ENCODE measurements at places on chromosomes 13 and 19.

- DNase-seq, result no peak
These were observed 20.9 kb downstream of the SIN3B start for GRCh38 chr19:16850133-16850532.

DNA sequence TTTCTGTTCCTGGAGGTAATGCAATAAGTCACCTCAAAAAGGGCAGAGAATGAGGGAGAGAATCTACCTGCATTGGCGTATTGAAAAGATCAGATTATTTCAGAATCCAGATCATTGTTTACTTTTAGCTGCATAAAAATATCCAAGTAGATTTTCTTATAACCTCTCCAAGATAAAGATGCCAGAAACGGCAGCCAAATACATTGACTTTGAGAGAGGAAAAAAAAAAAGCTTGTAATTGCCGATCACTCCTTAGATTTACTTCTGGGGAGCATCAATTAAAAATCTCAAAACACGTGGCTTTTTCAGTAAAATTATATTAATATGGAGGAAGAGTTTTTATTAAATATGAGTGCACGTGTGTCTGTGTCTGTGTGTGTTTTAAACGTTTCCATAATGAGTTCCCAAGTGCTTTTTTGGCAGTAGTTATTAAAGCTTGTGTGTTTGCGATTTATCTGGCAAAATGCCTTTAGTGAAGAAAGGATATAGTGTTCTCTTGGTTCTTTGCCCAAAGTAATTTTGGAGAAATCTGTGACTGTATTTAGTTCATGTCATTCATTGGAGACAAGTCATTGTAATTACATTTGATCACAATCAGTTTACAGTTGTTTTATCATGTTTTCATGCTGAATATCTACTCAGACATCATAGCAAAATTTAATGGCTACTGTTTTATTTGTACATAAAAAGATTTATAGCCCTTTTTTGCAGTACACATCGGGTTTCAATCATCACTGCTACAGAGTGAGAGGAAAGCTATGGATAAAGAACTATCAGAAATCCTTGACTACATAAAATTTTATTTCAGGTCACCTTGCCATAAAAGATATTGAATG lies 176.1 kb downstream of the TM9SF2 start:
- no peak for DNase-seq

DNA sequence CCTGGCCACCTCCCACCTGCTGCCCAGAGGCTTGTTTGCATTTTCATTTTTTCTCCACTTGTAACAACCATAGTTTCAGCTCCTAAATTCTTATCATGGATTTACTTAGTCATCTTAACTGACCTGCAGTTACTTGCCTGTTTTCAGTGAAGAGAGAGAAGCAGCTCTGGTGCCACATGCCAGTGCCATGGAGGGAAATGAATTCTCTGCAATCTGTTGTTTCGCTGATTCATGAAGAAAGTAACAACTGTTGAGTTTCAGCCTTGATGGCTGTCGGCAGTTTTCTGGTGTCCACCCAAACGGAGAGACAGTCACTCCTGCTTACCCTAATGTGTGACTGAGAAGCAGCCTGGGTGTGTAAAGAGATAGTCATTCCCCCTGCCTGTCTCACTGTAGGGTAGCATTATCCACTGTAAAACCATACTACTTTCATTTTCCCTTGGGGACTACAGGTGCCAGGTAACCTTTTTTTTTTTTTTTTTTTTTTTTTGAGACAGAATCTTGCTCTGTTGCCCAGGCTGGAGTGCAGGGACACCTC lies 116.1 kb downstream of the DNAJC3 start:
- DNase-seq, result no peak

DNA sequence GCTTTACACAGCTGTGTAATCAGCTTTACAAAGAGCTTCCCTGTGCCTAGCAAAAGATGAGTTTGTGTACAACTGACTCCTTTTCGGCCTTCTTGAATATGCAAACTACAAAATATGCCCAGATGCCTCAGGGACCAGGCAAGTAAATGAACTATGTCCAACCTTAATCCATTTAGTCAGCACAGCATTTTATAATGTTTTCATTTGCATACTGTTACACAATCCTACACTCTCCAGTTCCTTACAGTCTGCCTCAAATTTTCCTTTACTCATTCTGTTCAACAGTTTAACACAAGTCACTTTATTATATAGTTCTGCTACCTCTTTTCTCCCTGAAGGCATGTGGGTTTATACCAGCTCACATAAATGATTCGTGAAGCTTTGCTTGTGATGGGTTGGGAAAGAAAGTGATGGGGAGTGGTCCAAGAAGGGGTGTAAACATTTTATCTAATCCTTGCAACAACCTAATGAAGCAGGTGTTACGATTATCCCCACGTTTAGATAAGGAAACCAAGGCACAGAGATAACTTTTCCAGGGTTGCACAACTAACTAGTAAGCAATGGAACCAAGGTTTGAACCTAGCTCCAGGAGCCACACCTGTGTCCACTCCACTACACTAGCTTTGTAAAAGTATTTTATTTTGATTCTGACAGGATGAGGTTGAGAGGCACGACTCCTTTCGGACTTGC lies 3.3 kb upstream of the USP12 start:
- DNase-seq, result no peak

- no peak for DNase-seq
These were observed 45.1 kb downstream of the ADGRE3 start for GRCh38 chr19:14629557-14629956.

GRCh38 chr13:113731192-113732175 lies 27.5 kb upstream of the TMEM255B start:
- DNase-seq, result no peak

GRCh38 chr19:39740395-39740794 lies 2.6 kb upstream of the CLC start:
- DNase-seq, result no peak

- DNase-seq, result peak; percentile 77
These were observed 5.9 kb upstream of the EHD2 start for GRCh38 chr19:47707135-47707925.

DNA sequence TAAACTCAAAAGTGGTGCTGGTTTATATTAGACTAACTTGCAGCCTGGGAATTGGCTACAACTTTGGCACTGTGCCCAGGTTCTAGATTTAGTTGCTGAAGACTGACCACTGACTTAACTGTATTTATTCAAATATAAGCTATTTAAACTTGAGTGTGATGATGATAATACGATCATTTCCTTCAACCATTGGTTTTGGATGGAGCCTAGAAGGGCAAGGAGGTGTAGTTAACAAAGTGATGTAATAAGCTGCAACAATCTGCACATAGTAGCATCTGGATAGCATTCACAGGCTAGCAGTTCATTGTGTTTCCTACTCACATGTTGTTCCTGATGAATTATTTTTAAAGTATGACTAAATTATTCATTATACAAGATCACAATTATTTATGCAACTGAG lies 55.2 kb upstream of the DACH1 start:
- no peak for DNase-seq

GRCh38 chr13:97695684-97696083 lies 257.8 kb upstream of the IPO5 start:
- no peak for DNase-seq

DNA sequence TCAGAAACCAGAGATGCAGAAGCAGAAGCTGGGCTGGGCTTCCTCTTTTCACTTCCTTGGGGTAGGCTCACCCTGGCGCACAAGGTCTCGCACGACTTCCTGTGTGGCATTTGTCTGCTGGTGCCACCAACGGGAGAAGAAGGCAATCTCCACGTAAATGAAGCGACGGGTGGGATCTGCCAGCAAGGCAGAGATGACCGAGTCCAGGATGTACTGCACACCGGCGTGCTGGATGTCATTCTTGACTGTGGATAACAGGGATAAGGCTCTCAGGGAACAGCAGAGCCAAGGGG lies 1.3 kb downstream of the MAN2B1 start:
- peak; percentile 79 for DNase-seq

- DNase-seq, result no peak
These were observed 21.0 kb upstream of the DLEU7 start for GRCh38 chr13:50864492-50864891.

DNA sequence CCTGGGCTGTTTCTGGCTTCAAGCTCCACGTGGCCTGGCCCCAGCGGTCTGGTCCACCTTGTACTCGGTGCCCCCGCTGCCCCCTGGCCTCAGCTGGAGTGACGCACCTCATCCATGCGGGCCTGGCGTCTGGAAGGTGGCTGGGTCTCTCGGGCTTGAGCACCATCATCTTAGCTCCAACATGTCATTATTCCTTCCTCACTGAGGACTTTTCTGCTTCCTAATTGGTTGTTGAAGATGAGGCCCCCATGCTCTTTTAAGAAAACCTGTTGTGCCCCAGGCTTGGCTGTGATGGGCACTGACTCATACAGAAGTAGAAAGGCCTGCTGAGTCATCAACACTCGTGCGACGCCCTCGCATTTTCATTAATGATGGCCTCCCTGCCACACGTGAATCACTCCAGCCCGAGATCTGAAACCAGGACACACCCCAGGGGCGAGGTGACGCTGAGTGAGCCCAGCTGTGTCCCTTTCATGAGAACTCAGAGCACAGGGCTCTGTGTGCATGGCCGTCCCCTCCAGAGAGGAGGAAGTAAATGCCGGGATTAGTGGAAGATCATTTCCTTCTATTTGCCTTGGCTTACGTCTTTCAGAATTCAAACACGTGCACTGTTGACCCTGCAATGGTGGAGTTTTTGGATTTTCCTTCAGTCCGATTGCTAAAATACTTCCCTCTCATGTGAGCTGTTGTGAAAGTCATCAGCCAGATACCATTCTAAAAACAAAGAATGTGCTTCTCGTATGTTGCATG lies 14.0 kb upstream of the GJA3 start:
- DNase-seq, result peak; percentile 41

DNA sequence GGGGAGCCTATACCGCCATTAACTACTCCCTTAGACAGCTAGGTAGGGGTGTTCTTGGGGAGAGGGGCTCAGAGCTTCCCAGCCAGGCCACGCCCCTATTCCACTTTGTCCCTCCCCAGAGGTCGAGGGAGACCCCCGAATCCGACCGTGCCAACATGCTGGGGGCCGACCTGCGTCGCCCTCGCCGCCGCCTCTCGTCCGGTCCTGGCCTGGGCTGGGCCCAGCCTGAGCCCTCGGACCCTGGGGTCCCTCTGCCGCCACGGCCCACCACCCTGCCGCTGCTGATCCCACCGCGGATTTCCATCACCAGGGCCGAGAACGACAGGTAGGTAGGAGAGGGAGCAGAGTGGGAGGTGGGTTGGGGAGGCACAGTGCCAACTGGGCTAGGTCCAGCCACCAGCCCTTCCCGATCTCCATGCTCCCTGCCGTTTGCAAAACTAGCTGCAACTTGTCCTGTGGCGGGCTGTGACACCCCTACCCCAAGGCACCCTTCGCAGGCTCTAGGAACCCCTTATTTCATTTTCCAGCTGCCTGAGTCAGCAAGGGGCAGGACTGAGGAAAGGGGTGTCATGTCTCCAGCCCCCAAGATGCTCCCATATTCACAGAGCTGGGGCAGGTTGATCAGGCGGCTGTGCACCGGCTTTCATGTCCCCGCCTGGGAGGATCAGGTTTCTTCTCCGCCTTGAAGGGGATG lies 2.6 kb upstream of the PDE4A start:
- no peak for DNase-seq

DNA sequence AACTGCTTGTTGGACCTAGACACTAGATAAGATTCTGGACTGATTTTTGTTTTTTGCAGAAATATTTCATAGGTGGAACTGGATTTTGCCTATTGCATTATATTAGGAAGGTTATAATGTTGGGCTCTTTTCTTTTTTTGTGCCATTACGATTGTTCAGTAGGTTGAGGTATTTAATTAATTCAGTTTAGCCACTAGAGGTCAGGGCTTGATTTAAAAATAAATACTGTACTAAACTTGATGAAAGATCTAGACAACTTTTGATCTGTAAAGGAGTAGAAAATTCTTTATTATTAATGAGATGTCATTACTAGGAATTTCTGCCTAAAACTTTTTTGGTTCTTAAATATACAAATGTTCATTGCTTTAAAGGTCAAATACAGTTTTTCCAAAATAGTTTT lies 15.2 kb upstream of the SUPT20H start:
- no peak for DNase-seq

- DNase-seq, result no peak
These were observed 26.9 kb upstream of the ZNF83 start for GRCh38 chr19:52665027-52665426.

DNA sequence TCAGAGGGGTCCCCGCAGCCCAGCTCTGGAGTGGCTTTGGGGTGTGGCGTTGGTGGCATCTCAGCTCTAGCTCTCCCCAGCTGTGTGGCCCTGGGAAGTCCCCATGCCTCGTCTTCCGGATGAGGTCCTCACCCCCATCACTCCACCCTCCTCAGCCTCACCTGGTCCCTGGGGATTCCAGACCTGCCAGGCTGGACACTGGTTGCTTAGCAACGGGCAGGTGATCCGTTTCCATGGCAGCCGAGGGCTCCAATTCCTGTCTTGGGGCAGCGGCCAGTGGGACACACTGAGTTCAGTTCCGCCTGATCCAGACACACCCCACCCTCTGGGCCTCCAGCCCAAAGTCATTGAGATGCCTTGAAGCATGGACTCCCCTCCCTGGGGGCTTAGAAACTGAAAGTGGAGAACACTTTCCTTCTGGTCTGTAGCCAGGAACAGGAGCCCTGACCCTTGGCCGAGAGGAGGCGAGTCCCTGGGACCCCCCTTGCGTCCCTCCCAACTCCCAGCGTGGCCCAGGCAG lies 7.7 kb upstream of the MISP start:
- DNase-seq, result no peak

DNA sequence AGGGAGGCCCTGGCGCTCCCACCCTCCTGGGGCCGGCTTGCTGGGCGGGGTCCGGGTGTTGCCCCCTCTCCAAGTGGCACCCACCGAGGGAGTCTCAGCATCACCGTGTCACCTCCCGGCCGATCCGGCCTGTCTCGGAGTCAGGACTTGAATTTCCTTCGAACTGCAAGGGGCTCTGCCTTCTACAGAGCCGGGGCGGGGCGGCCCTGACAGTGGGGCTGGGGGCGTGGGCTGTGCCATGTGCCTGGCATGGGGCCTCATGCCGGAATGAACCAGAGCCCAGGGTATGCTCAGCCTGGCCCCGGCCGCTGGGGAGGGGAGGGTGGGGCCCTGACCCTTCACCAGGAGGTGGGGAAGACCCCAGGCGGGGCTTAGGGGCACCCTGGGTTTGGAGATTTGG lies 47.0 kb upstream of the TCF3 start:
- DNase-seq, result no peak
